ENCODE measurements at places on chromosomes 7 and 10. TPM values are rescaled to one million over a fixed set of nuclear protein-coding genes. Genes with fewer than 3 reads are reported as not detected.

Gene TMEM270
- total RNA-seq, result not detected

Gene GIMAP7
- not detected for total RNA-seq

- DNase-seq, result no peak
Observed at GRCh38 chr7:39035903-39036302, 58.2 kb downstream of the POU6F2 start.

- peak; percentile 54 for DNase-seq
Observed at GRCh38 chr7:7228472-7228871, 46.1 kb downstream of the C1GALT1 start.

DNA sequence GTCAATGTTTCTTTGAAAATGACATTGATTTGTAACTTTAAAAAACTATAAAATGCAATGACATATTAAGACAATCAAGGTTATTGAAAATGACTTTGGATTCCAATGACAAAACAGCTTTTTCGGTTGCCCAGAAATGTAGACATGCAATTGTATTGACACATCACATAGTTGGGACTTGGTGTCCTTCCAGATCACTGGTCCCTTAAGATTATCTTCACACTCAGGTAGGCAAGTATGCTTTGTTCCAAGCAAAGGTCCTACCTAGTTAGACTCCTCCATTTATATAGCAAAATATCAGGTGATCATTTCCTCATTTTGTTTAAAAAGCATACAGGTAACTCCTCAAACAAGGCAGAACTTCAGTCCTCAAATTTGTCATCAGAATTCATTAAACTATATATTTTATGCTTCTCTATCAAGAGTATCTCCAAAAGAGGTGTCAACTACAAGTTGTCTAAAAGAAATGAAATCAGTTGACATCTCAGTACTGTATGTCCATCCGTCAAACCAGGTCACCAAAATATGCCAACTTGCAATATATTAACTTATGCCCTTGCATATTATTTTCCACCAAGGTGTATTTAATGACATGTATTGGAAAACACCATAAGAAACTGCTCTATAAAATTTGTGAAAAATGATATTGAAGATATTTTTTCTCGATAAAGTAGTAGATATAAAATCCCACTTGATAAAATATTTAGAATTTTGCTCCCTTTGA lies 64.6 kb downstream of the TSPAN12 start:
- no peak for DNase-seq

- DNase-seq, result peak; percentile 92
Observed at GRCh38 chr7:137992104-137992549, 9.8 kb downstream of the CREB3L2 start.

Gene CALHM1
- total RNA-seq, result not detected

Gene PRPS1L1
- total RNA-seq, result not detected

- DNase-seq, result no peak
Observed at GRCh38 chr7:3082831-3083230, 39.2 kb upstream of the CARD11 start.

DNA sequence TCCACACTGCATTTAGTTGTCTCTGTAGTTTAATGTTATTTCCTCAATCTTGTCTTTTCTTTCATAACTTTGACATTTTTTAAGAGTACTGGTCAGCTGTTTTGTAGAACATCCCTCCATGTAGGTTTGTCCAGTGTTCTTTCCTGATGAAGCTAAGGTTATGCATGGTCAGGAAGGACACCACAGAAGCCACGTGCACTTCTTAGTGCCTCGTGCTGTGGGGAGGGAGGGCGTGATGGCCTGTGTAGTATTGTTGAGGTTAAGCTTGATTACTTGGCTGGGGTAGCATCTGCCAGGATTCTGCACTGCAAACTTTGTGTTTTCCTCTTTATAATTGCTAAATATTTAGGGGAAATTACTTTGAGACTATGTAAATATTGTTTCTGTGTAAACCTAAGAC lies 48.3 kb downstream of the MCMBP start:
- no peak for DNase-seq

All from fibroblast of the aortic adventitia (primary cell).